Neural crest cell (in vitro differentiated cells): ENCODE measurements at places on chromosomes 2 and 18. TPM values are rescaled to one million over a fixed set of nuclear protein-coding genes. Genes with fewer than 3 reads are reported as not detected.

DNA sequence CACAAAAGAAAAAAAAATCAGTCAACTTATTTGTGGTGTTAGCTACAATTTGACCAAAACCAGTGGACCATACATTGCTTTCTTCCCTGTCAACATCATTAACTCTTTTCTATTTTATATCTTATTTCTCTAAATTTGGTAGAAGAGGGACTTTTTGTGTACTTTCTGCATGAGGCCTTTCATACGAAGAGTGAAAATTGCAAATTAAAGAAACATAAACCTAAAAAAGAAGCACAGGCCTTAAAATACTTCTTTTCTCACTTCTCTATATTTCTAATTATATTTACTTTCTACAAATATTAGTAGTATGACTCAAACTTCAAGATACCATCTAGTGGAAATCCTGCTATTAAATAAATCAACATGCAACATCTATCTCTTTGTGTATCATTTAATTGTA, 1073.4 kb upstream of the ZEB2 start:
- no peak overlapping the region for H3K4me3 ChIP-seq
- no peaks in the 10 kb centered on the region for H3K36me3 ChIP-seq
- no peaks in the 10 kb centered on the region for H3K27me3 ChIP-seq
- no peak overlapping the region for H3K27ac ChIP-seq

The HOXD3 gene
- total RNA-seq: 1.5 and 1.9 TPM in 2 replicates

The GPR45 gene
- total RNA-seq: 0.30 TPM in 1 of 2 replicates, not detected in the other

DNA sequence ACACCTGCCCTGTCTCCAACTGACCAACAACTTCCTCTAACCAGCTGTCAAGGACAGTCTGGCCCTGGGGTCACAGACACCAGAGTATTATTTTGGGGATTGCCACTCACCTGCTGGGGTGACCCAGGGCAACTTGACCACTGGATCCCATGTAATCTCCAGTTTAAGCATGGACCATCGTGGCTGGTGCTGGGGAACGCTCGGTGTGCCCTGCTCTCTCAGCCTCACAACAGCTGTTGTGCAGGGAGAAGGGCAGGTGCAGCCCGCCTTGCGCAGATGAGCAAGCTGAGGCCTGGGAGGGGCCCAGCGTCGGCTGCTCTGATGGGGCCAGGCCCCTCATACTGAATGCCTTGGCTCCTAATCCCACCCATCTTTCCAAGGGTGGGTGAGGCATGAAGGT, 21.0 kb upstream of the INHBB start:
- H3K27ac ChIP-seq: no peak overlapping the region
- DNase-seq: no peak
- H3K36me3 ChIP-seq: no peaks in the 10 kb centered on the region
- no peak overlapping the region for H3K4me3 ChIP-seq
- peaks cover 6% of the 10 kb centered on the region for H3K27me3 ChIP-seq

- H3K36me3 ChIP-seq: no peaks in the 10 kb centered on the region
- H3K4me1 ChIP-seq: peaks cover 12% of the 10 kb centered on the region
- H3K27me3 ChIP-seq: no peaks in the 10 kb centered on the region
- no peak for DNase-seq
Observed at GRCh38 chr18:73742957-73743356, 404.7 kb downstream of the FBXO15 start.

- H3K36me3 ChIP-seq: no peaks in the 10 kb centered on the region
- no peak for DNase-seq
- no peak overlapping the region for H3K27ac ChIP-seq
- peaks cover 59% of the 10 kb centered on the region for H3K4me1 ChIP-seq
- H3K27me3 ChIP-seq: no peaks in the 10 kb centered on the region
Observed at GRCh38 chr2:42931818-42932195, 139.4 kb upstream of the HAAO start.

The TEX44 gene
- total RNA-seq: not detected in 2 replicates

DNA sequence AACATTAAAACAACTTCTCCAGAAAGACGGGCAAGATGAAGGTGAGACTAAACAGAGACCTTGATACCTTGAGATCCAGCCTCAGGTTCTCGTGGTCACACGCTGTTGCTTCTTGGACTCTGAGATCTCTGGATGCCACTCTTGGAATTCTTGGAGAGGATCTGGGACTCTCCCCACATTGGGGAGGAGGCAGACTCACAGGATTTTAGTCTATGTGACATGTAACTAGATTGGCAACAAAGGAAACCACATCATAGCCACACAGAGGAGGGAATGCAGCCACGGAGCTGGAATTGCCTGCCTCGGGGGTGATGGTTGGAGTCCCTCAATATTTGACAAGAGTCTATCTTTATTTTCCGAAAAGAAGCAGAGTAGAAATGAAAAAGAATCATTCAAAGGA, 78.8 kb upstream of the IGFBP5 start:
- peaks cover 38% of the 10 kb centered on the region for H3K4me1 ChIP-seq
- H3K27me3 ChIP-seq: no peaks in the 10 kb centered on the region
- H3K27ac ChIP-seq: peak overlapping the region; percentile 84

DNA sequence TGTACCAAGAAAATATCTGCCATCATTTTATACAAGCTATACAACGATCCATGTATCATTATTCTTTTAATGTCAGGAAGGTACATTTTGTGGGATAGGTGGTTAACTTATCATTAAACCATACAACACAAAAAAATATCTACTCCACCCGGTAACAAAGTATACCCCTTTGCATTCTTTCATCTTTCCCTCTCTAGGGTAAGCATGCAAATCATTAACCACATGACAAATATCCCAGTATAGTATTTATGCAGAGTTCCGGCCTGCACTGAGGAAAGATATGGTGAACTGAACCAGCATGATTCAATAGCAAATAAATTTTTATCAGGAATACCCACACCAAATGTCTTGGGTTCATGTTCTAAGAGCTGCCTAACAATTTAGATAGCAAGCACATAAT, 22.5 kb upstream of the SULT1C2 start:
- no peaks in the 10 kb centered on the region for H3K4me1 ChIP-seq
- H3K27me3 ChIP-seq: no peaks in the 10 kb centered on the region
- H3K36me3 ChIP-seq: no peaks in the 10 kb centered on the region

The LOXL3 gene
- 28.3 and 30.2 TPM in 2 replicates for total RNA-seq

The USP37 gene
- 27.0 and 29.1 TPM in 2 replicates for total RNA-seq

The GULP1 gene
- total RNA-seq: 39.1 and 43.8 TPM in 2 replicates

DNA sequence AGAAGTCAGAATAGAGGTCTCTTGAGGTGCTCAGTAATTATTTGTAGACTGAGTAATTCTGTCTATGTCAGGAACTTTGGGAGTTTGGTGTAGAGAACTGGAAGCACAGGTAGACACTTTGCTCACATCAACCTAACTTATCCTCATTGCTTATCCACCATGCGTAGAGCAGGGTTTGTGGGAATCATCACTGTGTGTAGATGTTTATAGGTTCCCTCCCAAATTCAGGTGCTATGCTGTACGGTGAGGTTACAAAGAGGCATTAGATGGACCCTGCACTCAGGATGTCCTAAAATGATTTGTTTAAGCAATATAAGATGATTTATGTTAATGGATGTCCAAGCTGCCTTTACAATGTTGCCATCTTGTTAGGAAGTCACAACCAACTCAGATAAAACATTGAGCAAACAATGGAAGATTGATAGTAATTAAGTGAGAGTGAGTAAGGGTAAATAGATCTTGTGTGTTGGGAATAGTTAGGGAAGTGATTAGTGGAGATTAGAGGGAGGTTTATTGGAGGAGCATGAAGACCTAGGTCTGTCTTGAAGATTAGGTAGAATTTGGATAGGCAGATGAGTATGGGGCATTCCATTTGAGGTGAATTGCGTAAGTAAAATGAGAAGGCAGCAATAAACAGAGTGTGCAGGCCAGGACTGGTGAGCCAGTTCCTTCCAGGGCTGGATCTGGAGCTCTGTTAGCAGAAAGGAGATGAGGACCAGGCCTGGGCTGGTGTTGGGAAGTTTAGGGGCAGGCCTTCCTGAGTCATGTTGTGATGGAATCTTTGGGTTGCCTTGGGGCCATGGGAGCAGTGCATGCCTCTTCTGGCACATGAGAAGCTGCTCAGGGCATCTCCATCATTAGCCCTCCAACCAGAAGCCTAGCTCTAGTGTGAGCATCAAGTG, 12.1 kb downstream of the EPAS1 start:
- H3K36me3 ChIP-seq: no peaks in the 10 kb centered on the region
- no peak overlapping the region for H3K4me3 ChIP-seq
- no peak overlapping the region for H3K27ac ChIP-seq
- H3K27me3 ChIP-seq: peaks cover 21% of the 10 kb centered on the region

DNA sequence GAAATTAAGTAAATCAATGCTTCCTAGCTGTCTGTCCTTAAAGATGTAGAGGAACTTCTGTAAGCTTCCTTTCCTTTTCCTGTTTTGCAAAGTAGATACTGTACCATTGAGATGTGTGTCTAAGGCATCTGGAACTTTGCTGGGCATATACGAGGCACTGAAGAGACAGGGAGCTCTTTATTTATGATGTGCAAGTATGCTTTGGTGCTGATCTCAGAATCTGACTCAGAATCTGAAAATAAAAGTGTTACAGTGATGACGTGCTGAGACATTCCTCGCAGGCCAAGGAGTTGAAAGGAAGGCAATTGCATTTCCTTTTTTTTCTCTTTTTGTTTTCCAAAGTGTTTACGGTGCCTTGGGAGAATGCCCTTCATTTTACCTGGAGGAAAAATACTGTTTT, 230.9 kb upstream of the RGPD4 start:
- H3K4me3 ChIP-seq: no peak overlapping the region
- peaks cover 17% of the 10 kb centered on the region for H3K4me1 ChIP-seq
- no peaks in the 10 kb centered on the region for H3K36me3 ChIP-seq

GRCh38 chr2:134319596-134320254, 65.9 kb downstream of the MGAT5 start:
- H3K27ac ChIP-seq: no peak overlapping the region
- no peak overlapping the region for H3K4me3 ChIP-seq
- H3K4me1 ChIP-seq: no peaks in the 10 kb centered on the region
- no peaks in the 10 kb centered on the region for H3K27me3 ChIP-seq
- H3K36me3 ChIP-seq: peaks cover 13% of the 10 kb centered on the region
- DNase-seq: no peak

DNA sequence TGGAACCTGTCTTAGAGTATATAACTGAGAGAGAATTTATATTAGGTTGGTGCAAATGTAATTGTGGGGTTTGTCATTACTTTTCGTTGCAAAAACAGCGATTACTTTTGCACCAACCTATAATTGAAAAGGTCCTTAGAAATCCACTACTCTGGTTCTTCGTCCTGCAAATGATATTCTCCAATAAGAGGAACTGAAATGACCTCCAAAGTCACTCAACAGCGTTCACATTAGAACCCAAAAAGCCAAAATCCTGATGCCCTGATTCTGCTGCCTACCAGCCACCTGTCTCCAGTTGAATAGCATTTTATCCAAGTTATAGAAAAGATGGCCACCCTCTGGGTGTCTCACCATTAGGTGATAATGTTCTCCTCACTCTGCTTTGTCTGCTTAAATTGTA, 230.6 kb downstream of the SETBP1 start:
- no peak overlapping the region for H3K4me3 ChIP-seq
- no peak for DNase-seq
- no peaks in the 10 kb centered on the region for H3K27me3 ChIP-seq

DNA sequence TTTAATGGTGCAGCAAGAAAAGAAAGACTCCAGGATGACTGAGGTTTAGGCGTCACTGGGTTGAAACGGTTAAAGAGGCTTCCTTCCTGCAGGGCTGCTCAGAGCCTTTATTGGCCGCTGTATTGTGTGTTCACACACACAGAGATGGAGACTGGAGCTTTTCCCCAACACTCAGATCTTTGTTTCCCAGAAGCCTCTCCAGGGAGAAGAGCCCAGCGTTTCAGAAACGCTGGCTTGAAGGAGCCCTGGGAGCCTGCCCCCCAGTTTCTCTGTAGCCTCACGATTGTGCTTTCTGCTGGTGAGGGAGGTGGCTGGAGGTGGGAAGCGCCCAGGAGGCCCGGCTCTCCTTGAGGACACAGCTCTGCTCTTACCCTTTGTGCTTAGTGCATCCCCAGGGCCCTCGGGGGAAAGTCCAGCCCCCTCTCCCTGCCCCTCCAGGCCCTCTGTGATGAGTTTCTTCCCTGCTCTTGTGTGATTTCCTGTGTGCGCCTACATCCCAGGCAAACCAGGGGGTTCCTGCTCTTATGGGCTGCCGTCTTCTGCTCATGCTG, 37.1 kb downstream of the RRM2 start:
- H3K27ac ChIP-seq: peak overlapping the region; percentile 92
- H3K36me3 ChIP-seq: peaks cover 2% of the 10 kb centered on the region
- peaks cover 51% of the 10 kb centered on the region for H3K4me1 ChIP-seq
- DNase-seq: no peak
- peak overlapping the region; percentile 9 for H3K4me3 ChIP-seq

GRCh38 chr2:180705122-180705521, 275.3 kb upstream of the UBE2E3 start:
- H3K36me3 ChIP-seq: no peaks in the 10 kb centered on the region
- no peaks in the 10 kb centered on the region for H3K4me1 ChIP-seq
- H3K27me3 ChIP-seq: no peaks in the 10 kb centered on the region
- DNase-seq: no peak
- no peak overlapping the region for H3K4me3 ChIP-seq

DNA sequence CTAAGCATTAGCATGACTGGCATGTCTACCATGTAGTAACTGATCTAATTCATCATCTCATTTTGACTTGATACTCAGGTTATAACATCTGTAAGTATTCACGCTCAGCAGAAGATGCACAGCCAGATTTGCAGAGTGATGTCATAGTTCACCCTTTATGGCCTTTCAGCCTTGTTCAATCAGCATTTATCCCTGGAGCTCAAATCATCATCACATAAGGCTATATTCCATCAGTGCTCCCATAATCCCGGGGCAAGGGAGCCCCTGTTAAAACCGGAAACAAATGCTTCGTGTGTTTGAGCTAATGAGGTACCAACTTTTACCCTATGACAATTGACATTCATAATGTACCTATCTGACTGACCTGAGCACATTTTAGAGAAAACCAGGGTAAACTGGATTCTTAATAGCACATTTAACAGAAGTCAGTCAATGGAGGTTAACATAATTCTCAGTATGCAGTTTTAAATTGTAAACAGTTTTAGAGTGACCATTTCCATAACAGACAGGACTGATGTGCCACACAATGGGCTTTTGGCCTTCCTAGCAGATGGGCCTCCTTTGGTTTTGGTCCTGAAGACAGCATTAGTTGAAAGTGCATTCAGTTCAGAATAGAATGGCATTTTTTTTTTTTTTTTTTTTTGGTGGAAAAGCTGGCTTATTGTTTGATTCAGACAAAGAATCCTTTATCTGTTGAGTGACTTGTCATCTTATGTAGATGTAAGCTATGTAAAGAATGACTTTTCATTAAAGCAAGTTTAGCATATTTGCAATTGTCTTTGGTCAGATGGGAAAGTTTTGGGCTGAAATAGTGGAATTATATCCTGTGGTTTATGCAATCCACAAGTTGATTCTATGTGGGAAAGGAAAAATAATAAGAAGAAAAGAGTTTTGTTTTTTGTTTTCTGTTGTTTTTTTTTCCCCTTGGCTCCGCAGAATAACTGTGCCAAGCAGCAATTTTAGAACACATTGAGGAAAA, 866.0 kb upstream of the ACVR2A start:
- H3K27me3 ChIP-seq: no peaks in the 10 kb centered on the region
- H3K4me1 ChIP-seq: peaks cover 28% of the 10 kb centered on the region
- peak overlapping the region; percentile 0 for H3K4me3 ChIP-seq

The FNDC4 gene
- 14.2 and 17.4 TPM in 2 replicates for total RNA-seq

GRCh38 chr2:236894791-236895190, 190.9 kb upstream of the COPS8 start:
- H3K27me3 ChIP-seq: no peaks in the 10 kb centered on the region
- no peak overlapping the region for H3K27ac ChIP-seq
- no peak for DNase-seq
